ENCODE measurements at places on chromosomes 3 and 15.

- no peak for DNase-seq
Observed at GRCh38 chr3:15750143-15750542, 47.6 kb downstream of the ANKRD28 start.

GRCh38 chr3:176106380-176106779, 1090.9 kb downstream of the TBL1XR1 start:
- DNase-seq = no peak

- DNase-seq = no peak
Observed at GRCh38 chr3:70856414-70857162, 544.1 kb upstream of the MDFIC2 start.

- no peak for DNase-seq
Observed at GRCh38 chr3:43330981-43331380, 44.6 kb downstream of the SNRK start.

DNA sequence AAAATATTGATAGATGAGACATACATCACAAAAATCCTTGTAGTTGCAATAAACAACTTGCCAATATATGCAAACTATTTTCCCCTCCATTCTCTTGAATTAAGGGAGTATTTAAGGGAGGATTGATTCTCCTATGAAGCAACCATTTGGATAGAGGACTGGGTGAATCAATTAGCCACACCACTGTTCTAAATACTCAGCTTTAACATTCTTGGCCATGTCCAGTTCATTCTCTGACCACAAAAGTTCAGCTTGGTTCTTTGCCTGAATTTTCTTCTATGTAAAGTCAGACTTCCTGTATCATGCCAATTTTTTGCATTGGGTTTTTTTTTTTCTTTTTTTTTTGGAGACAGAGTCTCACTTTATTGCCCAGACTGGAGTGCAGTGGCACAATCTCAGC, 15.8 kb upstream of the SEC11A start:
- DNase-seq = no peak

GRCh38 chr15:27448986-27449385, 478.0 kb downstream of the GABRG3 start:
- no peak for DNase-seq

DNA sequence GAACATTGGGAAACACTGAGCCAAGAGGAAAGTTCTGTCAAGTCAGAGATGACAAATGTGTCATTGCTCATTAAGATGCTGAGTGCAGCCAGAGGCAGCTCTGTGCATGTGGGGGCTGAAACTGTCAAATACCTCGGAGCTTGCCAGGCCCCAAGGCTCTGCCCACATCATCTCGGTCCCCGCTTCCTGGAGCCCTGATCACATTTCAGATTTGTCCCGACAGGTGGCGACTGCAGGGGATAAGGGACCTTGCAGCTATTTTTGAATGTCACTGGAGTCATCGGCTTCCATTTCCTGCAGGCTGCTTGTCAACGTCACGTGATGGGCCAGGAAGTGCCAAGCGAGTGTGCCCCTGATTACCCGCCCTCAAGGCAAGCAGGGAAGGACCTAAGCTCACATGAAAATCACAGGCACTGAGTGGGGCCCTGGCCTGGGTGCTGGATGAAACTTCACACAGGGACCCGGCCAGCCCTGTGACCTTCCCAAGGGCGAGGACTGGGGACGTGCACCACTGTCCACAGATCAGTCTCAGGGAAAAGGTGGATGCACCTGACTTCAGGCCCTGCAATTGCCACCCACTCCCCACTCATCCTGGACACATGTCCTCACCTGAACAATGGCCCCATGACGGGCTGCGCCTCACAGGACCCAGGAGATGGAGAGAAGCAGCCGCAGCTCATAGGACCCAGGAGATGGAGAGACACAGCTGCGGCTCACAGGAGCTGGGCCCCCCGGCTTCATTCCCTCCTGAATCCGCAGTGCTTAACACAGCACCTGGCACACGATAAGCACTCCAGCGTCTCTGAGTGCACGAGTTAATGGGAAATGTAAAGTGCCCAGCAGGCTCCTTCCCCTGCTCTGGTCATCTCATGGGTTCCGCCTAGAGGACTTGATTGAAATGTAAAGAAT, 73.4 kb downstream of the NUP210 start:
- no peak for DNase-seq

DNA sequence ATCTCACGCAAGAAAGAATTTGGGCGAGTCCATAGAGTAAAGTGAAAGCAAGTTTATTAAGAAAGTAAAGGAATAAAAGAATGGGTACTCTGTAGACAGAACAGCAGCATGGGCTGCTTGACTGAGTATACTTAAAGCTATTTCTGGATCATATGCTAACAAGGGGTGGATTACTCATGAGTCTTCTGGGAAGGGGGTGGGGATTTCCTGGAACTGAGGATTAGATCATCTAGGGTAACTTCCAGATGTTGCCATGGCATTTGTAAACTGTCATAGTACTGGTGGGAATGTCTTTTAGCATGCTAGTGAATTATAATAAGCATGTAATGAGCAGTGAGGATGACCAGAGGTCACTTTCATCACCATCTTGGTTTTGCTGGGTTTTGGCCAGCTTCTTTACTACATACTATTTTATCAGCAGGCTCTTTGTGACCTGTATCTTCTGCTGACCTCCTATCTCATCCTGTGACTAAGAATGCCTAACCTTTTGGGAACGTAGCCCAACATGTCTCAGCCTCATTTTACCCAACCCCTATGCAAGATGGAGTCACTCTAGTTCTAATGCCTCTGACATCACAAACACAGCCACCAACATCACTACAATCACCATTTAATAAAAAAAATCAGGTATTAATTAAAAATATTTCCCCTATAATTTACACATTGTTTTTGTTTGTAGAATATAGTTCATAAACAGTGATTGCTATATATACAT, 890.7 kb upstream of the EPHA6 start:
- DNase-seq = no peak

GRCh38 chr3:150744041-150744918, 18.7 kb downstream of the SIAH2 start:
- no peak for DNase-seq

DNA sequence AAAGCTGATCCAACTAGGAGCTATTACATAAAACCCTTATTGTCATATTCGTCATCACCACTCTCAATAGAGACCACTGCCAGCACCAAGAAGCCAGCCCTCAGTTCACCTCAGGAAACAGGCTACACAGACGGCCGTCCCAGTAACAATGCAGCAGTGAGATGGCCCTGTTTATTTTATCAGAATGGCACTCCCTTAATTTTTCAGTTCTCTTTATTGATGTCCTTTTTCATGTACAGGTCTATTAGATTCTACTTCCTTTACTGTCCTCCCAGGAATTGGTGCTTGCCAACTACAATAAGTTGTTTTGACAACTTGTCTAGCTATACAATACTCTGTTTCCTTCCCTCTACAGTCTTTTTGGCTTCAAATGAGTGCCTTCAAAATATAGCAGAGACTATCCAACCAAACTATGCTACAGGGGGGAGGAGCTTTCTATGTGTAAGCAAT, 272.5 kb downstream of the ZBTB20 start:
- no peak for DNase-seq

DNA sequence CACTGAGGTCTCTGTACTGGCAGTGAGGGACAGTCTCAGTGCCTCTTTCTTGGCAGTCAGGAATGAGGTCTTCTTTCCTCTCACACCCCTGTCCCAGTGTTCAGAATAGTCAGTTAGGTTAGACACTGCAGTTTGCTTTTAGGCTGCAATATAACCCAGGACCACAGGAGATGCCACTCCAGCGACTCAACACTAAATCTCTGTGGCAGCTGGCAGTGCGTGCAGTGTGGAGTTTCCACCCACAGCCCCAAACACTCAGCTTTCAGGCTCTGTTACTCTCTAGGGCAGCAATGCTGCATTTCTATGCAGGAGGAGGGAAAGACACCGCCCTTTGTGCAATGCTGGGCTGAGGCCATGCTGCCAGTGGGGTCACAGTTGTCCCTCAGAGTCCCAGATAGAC, 150.2 kb upstream of the SUCLG2 start:
- DNase-seq = no peak

DNA sequence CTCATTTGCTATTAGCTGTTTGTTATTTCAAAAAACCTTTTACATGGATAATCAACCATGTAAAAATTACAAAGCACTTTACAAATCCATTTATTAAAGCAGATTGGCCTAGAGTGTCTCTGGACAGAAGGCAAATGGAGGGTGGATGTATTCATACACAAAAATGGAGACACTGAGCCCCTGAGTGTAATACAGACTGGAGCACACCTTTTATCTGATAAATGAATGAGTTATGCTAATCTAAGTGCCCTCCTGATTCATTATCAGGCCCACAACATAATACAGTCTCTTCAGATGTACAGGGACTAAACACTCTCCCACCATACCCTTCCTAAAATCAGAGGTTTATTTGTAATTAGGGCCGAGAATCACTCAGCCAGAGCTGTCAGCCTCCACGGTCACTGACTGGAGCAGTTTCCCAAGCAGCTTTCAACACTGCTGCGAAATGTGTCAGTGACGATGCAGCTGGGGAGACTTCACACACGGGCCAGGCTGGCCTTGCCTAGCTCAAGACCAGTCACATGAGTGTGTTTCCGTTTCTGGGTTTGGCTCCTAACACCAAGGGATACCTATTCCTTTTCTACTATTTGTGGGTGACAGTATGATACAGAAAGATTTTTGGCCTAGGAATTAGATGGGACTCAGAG, 271.8 kb downstream of the ZIC1 start:
- no peak for DNase-seq

DNA sequence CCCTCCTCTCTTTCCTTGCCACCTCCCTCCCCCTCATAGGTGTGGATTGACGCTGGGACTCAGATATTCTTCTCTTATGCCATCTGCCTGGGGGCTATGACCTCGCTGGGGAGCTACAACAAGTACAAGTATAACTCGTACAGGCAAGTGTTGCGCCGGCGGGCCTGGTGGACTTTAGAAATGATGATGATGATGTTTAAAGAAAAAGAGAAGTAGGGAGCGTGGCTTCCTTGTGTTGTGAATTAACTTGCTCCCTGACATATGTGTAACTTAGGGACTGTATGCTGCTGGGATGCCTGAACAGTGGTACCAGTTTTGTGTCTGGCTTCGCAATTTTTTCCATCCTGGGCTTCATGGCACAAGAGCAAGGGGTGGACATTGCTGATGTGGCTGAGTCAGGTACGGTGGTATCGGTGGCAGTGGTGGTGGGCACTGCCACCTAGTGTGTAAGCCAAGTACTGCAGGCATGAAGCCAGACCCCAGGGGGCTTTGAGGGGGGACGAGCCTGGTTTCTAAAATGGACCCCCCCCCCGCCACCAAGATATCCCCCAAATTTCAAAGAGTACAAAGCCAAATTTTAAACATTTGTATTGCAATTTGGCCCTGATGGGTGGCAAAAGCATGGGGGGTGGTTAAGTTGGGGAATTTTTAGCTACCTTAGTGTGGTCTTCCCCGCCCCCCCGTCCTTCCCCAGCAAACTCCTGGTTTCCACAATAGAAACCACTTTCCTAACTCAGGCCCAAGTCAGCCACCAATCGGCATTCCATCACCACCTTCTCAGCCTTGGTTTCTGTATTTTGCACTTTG, 65.6 kb downstream of the SLC6A6 start:
- DNase-seq = peak; percentile 44

Data from breast epithelium (tissue), 4 donors.